ENCODE measurements at places on chromosomes 13 and 19.

- DNase-seq: no peak
Observed at GRCh38 chr13:41751734-41752445, 209.0 kb downstream of the VWA8 start.

GRCh38 chr13:101691341-101691860, 238.9 kb downstream of the ITGBL1 start:
- no peak for DNase-seq

DNA sequence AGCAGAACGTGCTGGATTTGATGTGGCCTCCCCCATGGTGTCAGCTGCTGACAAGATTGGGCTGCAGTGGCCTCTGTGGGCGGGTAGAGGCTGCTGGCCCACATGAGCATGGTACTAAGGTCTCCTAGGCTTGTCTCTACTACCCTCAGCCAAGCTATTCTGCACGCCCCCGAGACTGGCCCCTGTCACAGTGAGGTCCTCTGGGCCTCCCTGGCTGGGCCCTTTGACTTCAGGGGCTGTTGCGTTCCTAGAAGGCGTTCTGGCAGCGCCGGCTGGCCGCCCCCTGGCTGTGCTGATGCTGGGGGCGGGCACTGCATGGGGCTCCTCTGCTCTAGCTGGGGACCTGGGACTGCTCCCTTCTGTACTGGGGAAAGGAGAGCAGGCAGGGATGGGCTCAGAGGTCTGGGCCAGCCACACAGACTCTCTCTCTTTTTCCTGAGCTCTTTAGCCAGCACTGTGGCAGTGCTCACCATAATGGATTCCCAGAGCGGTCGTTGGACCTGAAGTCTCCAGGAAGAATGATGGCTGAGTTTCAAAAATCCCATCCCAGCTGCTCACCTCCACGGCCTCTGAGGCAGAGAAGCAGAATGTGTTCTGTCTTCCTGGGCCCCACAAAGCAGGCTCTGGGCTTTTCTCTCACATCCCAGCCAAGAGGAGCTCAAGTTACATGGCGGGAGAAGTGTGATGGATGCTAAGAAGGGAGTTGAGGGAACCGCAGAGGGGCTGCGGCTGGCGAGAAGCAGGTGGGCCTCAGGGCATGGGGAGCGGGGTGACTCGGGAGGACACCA, 32.3 kb downstream of the TSSK6 start:
- no peak for DNase-seq

DNA sequence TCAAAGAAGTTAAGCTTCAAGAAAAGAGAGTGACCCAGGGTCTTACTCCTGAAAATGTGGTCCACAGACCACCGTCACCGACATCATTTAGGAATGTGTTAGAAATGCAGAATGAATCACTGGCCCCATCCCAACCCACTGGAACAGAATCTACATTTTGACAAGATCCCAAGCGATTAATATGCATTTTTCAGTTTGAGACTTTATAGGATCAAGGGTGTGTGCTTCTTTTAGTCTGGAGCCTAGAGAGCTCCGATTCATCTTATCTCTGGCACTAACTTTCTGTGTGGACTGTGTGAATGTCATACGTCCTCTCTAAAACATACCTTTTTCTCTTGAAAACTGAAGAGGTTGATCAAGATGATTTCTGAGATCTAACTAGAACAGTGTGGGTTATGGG, 484.8 kb downstream of the MYO16 start:
- no peak for DNase-seq

DNA sequence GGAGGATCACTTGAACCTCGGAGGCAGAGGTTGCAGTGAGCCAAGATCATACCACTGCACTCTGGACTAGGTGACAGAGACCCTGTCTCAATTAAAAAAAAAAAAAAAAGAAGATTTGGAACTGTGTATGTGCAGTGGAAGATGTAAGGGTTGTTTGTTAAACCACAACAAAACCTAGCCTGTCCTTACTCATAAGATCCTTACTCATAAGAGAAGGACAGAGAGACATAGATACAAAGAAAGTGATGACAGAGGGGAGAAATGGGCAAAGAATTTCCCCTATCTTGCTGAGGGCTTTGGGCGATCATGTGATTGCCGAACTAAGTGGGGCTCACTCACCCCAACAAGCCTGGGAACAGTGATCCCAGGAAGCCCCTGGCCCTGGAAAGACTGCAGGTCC, 7.9 kb downstream of the ITPKC start:
- no peak for DNase-seq

- no peak for DNase-seq
Observed at GRCh38 chr19:47186446-47187334, 44.3 kb downstream of the BBC3 start.

GRCh38 chr19:18803550-18804138, 12.5 kb upstream of the COMP start:
- no peak for DNase-seq

DNA sequence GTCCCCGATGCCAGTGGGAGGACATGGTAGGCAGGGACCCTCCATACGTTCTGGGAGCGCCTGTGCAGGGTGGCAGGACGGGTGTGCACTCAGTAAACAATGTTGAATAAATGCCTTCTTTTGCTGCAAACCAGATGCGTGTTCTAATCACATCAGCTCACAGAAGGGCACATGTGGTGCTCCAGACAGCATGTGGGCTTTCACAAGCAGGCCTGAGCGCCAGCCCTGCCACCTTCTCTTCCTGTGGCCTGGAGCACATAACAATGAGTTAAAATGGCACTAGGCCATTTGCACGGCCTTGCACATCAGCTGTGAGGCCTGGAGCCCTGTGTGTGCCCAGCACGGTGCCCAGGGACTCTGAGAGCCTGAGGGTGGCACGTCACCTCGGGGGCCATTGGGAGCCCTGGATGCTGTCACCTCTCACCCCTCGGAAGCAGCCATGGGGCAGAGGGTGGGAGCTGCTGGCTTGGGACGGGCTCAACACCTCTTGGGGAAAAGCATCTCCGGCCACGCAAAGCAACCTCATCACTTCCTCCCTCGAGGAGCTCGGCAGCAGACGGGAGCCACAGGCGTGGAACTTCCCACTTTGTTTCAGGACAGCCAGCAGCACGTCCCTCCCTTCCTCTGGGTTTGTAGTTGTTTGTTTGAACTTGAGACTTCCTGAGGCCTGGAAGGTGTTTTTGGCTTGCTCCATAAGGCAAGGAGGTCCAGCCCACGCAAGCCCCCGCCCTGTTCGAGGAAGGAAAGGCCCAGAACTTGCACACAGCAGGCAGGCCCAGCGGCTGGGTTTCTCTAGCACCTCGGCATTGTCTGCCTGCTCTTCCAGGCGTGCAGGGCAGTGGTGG, 9.8 kb downstream of the MCF2L start:
- no peak for DNase-seq

DNA sequence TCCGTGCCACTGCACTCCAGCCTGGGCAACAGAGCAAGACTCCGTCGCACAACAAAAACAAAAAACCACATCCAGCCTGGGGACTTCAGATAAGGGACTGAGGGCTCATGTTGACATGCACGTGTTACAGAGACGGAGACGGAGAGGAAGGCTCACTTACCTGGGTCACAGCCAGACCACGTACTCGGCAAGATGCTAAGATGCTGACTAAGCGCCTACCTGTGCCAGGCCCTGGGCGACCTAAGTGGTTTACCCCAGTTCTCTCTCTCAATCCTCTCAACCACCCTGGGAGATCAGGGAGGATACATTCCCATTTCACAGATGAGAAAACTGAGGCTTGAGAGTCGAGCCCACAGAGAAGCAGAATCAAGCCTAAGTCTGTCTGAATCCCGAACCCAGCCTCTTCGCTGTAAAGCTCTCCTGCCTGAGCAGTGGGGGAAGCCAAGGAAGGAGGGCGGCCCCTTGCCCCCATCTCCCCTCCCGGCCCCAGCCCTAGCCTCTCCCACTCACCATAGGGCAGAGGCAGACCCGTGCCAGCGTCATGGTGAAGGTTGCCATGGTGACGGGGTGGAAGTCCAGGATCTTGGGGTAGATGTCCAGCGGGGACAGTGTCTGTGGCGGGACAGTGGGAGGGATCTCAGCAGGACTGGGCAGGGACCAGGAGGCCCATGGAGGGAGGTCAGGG, 13.5 kb downstream of the ERCC2 start:
- DNase-seq: no peak

DNA sequence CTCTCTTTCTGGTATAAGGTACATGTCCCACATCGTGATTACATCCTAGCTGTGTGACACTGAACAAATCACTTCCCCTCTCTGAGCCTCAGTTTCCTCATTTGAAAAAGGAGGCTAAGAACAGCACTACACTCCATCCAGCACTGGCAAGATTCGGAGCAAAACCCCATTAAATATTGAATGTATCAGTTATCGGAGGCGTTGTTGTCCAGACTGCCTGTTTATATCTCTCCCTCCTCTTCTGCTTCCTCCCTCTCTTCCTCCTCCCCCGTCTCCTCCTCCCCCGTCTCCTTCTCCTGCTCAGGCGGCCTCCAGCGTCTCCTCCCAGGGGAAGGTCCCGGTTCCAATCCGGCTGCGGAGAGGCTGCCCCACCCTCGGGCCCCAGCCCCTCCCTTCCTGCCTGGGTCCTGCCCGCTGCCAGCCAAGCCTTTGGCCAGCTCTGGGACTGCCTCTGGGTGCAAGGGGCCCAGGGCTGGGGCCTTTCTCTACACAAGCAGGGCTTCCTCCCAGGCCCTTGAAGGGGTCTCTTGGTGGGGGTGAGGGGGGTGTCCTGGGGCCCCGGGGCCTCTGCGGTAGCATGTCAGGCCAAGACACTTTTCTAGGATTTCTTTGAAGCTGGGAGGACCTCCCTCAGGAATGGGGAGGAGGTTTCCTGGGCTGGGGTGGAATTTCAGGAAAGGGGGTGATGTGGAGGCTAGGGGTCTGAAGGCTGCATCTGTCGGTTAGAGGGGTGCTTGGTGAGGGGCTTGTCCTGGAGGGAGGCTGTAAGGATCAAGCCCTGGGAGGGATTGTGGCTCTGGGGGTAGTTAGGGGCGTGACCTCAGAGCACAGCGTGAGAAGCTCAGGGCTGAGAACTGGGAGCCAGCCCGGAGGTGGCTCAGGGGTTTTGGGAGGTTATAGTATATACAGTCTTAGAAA, 1.9 kb downstream of the RRAS start:
- no peak for DNase-seq

DNA sequence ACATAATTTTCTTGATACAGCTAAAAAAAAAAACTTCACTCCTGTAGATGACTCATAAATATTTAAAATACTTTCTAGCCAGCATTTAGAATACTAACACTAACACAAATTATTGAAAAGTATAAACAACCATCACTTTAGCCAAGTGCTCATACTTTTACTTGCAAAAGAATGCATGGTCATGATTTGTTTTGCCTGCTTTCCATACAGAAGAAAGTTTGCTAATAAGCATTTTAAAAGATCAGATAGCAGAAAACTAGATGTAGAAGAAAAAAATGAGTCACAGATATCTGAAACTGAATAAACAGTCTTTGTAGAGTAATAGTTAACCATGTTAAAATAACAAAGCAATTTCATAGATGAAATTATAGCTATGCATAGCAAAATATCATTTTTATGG, 2280.4 kb upstream of the PCDH20 start:
- DNase-seq: no peak

DNA sequence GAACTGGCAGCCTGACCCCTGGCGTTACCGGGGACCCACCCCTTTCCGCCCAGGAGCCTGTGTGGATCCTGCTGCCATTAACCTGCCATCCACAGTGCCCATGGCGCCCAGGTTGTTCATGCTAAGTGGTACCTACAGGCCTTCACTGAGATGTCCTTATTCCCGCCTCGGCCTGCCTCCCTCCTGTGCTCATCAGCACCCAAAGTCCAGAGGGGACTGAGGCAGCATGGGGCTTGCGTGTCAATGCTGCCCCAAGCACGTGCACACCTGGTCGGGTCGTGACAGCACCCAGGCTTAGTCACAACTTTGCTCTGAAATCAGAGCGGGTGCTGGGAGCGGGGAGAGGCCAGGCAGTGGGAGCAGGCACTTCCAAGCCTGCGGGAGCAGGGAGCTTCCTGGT, 3.7 kb upstream of the INTS6 start:
- no peak for DNase-seq

- DNase-seq: peak; percentile 67
Observed at GRCh38 chr19:13588957-13589833, 82.9 kb upstream of the CACNA1A start.

DNA sequence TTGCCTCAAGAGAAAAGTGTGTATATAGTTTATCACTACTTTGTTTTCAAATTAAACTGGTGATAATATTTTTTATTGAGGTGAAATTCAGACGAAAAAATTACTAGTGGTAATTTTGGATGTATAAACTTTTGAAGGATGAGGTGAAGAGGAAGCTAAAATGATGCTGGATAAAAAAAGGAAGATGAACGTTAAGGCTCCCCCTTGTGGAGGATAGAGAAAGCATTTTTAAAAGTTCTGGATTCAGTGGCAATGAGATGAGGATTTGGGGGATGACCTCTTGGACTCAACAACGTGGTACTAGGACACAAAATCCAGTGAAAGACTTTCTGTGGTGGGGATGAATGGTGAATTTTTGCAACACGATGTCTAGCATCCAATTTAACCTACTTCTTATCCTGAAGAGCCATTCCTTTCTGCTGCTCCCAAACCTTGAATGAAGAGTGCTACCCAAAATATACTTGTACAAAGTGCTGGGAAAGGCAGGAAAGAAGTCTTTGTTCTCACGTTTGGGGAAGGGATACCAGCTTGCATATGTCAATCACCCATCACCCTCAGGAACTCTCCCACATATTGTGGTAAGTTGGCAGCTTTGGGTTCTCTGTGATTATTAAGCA, 7.3 kb upstream of the SIGLEC5 start:
- DNase-seq: no peak

- DNase-seq: no peak
Observed at GRCh38 chr19:617551-618246, 15.6 kb downstream of the POLRMT start.

GRCh38 chr19:3914199-3914598, 18.7 kb upstream of the NMRK2 start:
- no peak for DNase-seq

- no peak for DNase-seq
Observed at GRCh38 chr13:32309312-32310133, 5.6 kb downstream of the ZAR1L start.

DNA sequence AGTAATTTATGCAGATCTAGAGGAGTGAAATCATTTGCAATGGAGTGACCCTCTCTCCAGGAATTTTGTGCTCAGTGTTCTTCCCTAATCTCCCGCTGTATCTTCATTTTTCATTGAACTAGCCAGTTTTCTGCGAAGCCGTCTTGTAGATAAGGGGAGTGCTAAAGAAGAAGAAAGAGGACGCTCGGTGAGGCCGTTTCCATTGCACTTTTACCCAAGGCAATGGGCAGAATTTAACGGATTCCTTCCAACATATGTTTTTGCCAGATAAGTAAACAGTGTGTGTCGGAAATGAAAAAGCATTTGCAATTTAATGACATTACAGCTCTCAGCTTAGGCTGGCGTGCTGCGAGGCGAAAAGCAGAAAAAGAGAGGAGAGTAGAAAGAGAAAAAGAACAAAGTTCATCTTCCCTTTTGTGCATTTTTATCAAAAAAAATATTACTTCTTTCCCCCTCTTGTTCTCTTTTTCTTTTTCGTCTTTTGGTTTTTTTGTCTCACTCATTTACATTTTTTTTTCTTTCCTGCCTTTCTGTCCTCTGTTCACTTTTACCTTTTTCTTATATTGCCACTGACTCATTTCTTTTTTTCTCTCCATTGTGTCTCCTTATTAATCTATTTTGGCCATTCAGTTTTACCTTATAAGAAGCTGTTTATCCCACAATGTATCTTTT, 49.9 kb downstream of the SOX21 start:
- no peak for DNase-seq

Data from hypothalamus (tissue), 51 donors.